ENCODE measurements at places on chromosomes 7 and 10.
A peak's percentile ranks its signal among the peaks of the same experiment; 100 is the strongest.

DNA sequence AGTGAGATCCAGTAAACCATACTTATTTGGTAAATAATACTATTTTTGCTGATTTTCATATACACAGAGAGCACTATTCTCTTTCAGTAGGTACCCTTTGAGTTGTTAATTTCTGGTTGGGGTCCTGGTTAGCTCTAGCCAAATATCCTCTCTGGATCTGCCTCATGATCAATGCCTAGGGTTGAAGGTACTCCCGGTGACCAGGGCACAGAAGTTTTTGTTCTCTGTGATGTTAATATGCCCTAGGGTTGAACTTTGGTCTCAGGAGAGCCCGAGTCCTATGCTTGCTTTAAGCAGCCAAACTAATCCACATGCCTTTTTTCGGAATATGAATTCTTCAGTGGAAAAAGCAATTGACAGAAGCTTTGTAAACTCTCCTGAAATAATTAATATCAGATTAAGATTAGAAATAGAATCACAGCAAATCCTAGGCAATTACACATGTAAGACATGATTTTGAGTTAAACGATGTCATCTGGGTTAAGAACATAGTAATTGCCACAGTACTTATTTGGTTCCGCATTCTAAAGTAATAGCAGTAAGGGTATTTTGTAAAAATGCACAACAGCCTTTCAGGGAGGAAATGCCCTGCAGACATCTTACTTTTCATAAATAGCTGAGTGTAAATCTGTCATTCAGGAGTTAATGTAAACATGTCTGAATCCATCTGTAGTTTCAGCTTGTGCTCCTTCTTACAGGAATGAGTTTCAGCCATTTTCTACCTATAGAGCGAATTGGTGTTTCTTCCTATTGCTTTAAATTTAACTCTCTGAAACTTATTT lies 10.1 kb downstream of the CHN2 start:
- DNase-seq, result no peak

DNA sequence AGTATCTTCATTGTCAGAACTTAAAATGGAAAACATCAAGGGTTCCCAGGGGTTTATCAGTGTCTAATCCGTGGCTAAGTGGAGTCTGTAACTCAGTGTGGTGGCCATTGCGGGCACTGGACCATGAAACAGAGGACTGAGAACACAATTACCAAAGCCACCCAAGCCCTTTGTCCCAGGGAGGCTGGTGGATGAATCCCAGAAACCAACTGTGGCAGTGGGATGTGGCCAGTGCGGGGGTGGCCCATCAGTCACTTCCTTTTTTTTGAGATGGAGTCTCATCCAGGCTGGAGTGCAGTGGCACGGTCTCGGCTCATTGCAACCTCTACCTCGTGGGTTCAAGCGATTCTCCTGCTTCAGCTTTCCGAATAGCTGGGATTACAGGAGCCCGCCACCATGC lies 61.8 kb downstream of the TACC2 start:
- DNase-seq, result no peak

DNA sequence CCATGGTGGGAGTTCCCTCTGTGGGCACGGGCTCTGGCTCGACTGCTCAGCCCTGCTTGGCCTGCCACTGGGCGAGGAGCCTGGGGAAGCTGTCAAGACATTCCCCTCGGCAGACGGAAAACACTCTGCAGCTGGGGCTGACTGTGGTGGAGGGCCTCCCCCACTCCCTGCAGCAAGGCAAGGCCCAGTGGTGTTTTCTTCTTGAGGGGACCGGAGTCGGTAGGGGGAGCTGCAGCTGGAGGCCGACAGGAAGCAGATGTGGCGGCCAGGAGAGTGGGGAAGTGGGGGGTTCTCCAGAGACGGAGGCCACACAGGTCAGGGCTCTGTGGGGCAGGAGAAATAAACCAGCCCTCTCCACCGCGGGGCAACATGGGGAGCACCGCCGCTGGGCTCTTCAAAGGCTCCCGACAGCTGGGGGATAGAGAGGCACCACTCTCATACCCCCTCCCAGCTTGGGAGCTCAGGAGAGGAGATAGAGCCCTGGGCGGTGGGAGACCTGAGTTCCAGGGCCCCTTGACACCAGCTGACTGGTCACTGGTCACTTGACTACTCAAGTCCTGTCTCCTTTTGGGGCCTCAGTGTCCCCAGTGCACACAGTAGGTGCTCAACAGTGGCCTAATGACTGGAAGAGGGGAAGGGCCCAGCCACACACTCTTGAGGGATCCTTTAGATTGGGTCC lies 43.4 kb downstream of the PPIF start:
- DNase-seq, result peak; percentile 69

- DNase-seq, result no peak
Observed at GRCh38 chr10:132254841-132255240, 52.9 kb downstream of the STK32C start.

GRCh38 chr7:28572321-28573058 lies 160.2 kb downstream of the CREB5 start:
- DNase-seq, result no peak

DNA sequence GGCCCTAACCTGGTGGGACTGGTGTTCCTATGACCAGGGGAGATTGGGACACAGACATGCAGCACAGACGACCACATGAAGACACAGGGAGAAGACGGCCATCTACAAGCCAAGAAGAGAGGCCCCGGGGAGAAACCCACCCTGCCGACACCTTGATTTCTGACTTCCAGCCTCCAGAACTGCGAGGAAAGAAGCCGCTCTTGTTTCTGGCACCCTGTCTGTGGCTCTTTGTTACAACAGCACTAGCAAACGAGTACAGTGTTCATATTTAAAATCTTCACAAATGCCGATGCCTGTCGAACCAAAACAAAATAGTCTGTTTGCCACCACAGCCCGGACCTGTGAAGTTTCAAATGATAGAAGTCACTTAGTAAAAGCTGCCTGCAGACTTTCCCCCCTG lies 132.3 kb downstream of the ACTR3B start:
- DNase-seq, result no peak

- no peak for DNase-seq
Observed at GRCh38 chr10:22821501-22821900, 106.4 kb upstream of the ARMC3 start.

DNA sequence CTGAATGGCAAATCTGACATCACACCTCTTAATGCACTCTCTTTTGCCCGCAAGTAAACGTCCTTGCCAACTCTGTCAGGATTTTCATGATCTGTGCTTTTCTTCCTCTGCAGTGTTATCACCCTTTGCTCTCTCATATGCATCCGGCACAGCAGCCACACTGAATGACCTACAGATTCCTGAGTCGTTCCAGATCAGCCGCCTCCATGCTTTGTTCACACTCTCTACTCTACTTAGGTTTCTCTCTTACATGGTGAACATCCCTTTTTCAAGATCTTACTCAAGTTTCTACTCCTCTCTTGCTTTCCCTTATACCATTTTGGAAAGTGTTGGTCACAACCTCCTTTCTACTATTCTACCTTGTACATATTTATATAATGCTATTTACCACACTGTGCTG lies 127.7 kb upstream of the AOAH start:
- DNase-seq, result no peak

GRCh38 chr7:30596014-30596641 lies 1.4 kb downstream of the GARS1 start:
- no peak for DNase-seq

DNA sequence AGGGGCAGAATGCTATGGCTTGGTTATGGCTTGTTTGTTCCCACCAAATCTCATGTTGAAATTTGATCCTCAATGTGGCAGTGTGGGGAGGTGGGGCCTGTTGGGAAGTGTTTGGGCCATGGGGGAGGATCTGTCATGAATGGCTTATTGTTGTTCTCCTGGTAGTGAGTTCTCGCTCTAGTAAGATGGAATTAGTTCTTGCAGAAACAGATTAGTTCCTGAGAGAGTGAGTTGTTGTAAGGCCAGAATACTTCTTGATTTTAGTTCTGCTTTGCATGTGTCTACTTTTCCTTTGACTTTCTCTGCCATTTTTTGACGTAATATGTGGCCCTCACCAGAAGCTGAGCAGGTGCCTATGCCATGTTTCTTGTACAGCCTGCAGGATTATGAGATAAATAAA lies 188.2 kb downstream of the KIF20B start:
- no peak for DNase-seq

- DNase-seq, result no peak
Observed at GRCh38 chr10:101839416-101840063, 4.1 kb downstream of the KCNIP2 start.

- DNase-seq, result no peak
Observed at GRCh38 chr10:131274133-131274880, 37.2 kb downstream of the TCERG1L start.

GRCh38 chr7:29611941-29612544 lies 48.4 kb downstream of the PRR15 start:
- no peak for DNase-seq

DNA sequence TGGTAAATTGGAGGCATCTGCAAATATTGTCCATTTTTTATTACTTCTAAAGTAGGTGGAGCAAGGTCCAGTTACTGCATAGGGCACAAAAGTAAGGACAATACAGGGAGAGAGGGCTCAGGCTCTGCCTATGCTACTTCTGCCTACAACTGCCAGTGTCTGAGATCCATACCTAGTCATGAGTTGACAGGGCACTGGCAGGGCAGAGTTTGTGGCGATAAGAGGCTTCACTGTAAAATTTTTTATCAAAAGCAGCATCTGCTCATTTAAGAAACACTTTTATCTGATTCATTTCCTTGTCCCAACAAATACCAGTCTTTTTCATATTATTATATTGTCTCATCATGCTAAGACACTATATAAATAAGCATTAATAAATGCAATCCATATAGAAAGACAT lies 178.0 kb downstream of the LRRN3 start:
- DNase-seq, result no peak

DNA sequence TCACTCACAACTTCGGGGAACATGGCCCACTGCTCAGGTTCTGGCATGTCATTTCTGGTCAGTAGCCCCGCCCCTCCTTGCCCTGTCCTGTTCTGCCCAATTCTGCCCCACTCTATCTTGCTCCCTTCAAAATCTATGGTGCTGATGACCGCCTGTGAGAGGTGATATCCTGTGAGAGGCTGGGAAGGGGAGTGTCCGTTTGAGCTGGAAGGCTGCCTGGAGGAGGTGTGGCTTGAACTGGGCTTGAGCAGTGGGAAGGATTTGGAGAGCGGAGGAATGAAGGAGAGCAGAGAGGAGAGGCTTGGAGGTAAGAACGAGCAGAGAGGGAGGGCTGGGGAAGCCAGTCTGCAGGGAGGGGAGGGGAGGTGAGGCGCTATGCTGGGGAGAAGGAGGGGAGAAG lies 145.3 kb downstream of the RPS24 start:
- no peak for DNase-seq

DNA sequence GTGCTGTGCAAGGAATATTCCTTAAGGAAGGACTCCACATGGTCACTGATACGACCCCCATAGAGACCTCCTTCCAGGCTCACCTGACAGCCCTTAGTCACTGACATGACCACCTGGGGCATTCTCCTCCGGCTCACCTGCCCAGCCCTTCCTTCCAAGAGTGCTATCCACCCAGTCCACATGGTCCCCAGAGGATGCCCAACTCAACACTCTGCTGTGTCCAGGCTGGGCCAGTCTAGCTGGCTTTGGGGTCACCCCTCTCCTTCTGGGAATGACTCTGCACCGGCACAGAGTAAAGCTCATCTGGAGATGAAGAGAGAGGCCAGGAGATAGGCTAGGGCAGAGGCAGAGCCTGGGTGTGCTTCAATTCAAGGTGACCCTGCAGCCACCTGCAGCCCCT lies 300.8 kb downstream of the TNS3 start:
- no peak for DNase-seq

DNA sequence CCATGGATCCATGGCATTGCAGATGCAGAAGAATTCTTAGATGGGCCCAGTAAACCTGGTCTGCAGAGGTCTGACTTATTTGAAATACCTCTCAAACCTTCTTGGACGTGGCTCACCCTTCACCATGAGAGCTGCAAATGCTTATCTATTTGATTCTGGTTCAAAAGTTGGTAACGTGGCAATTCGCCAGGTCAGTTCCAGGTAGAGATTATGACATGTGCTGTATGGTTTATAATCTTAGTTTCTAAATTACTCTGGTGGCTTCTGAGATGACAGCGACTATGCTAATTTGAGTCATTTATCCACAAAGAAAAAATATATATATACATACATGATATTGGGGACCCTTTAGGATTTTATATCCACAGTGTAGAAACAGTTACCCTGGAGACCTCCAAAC lies 68.8 kb downstream of the NRP1 start:
- DNase-seq, result no peak

- no peak for DNase-seq
Observed at GRCh38 chr10:18214691-18215563, 74.7 kb downstream of the CACNB2 start.

DNA sequence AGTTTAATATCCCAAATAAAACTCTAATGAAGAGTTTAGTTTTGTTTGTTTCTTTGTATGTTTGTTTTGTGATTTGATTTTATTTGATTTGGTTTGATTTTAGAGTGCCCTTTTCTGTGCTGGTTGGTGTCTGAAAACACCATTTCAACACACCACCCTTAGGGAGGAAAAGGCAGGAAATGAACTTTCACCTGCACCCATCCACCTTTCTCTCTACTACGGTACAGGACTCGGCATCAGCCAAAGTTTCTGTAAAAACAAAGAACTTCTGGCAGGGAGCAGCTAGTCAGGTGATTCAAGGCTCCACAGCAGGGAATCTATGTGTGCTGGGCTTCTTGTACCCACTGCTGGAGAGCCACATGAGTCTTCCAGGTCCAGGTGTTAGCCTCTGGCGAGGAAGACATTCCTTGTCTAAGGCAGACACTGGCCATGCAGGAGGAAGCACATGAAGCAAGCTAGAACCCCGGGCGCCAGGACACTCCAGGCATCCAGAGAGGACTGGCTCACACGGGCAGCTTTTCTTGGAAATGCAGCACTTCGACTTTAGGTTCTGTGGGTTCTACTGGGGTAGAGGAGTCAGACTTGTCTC lies 22.1 kb upstream of the STK17A start:
- DNase-seq, result no peak

DNA sequence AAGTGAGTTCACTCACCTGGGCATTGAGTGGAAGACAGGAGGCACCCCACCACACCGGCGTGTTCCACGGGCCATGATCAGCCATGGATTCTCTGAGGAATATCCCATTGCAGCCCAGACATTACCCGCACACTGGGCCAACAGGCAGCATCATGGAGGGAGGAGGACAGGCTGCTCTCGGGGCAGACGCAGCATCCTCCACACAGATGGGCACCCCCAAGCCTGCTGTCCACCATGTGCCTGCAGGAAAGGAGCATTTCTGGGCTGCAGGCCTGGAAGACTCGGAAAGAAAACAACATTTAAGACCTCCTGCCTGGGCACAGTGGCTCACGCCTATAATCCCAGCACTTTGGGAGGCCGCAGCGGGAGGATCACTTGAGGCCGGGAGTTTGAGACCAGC lies 71.0 kb upstream of the SH2B2 start:
- no peak for DNase-seq

GRCh38 chr7:40717242-40717641 lies 582.4 kb downstream of the SUGCT start:
- peak; percentile 87 for DNase-seq

- DNase-seq, result no peak
Observed at GRCh38 chr10:251982-252582, 116.8 kb downstream of the ZMYND11 start.

All from coronary artery (tissue), 2 donors.